ENCODE measurements at places on chromosomes 13 and 19.
A peak's percentile ranks its signal among the peaks of the same experiment; 100 is the strongest.

GRCh38 chr13:50140581-50141374 lies 125.5 kb downstream of the KCNRG start:
- no peak for DNase-seq

DNA sequence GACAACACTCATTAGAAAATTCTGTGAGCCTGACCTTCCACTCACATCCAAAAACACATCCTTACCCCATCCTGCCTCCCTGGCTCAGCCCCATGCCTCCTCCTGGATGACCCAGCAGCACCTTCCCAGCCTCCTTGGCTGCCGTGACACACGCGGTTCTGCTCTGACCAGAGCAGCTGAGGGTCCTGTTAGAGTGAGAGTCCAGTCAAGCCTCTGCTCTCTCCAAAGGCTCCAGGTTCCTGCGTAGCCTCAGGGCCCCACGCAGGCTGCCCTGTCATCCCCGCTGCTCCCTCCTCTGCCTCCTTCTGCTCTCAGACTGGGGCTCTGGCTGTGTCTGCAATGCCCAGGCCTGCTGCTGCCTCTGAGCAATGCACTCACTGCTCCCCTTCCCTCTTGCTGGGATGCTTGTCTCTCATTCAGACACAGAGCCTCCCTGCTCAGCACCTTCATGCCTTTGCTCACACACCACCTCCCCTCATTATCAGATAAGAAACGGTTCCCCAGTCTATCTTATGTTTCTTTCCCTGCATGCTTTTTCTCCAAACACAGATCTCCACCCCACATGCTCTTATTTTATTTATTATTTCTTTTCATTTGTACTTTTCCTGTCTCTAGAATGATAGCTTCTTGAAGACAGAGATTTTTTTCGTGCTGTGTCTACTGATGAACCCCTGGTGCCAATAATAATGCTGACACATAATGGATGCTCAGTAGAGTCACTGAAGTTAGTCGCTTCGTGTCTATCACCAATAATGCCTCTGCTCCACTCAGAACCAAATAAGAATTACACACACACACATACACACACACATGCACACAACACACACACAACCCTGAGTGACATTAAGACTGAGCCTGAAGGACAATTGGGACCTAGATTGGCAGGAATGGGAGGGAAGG lies 10.2 kb upstream of the SIGLEC6 start:
- no peak for DNase-seq

DNA sequence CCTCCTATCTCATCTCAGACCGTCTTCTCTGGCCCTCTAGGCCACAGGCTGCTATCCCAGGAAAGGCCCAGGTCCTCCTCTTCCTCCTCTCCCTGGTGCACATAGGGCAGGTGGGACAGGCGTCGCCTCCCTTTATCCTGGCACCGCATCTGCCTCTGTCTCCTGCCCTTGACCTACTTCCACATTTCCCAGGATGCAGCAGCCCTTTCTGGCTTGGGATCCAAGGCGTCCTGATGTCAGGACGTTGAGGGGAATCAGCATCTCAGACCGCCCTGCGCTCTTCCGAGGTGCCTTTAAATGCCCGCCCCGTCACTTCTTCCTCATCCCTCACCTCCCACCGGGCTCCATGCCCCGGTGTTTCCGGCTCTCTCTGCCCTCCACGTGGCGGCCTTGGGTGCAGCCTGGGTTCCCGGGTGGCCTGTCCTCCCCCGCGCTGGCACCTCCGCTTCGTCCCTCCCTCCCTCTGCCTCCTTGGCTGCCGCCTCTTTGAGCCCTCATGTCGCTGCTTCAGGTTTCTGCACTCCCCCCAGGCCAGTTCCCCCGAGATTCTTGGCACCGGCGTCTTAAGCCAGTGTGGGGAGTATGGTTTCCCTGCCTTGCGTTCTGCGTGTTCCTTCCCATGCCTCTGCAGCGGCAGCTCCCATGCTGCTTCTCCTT lies 66.3 kb downstream of the KDM4B start:
- no peak for DNase-seq

GRCh38 chr19:19140476-19140875 lies 2.2 kb upstream of the TMEM161A start:
- no peak for DNase-seq

GRCh38 chr19:13262450-13262849 lies 112.2 kb downstream of the IER2 start:
- DNase-seq, result no peak

- no peak for DNase-seq
Measured at GRCh38 chr19:35908010-35908441, at the start of gene TYROBP. Gene TYROBP (minus strand): TSS chr19:35908295. CDS start chr19:35908228, 67 bp downstream.

GRCh38 chr13:83883061-83883523 lies 818 bp upstream of the SLITRK1 start:
- DNase-seq, result no peak

DNA sequence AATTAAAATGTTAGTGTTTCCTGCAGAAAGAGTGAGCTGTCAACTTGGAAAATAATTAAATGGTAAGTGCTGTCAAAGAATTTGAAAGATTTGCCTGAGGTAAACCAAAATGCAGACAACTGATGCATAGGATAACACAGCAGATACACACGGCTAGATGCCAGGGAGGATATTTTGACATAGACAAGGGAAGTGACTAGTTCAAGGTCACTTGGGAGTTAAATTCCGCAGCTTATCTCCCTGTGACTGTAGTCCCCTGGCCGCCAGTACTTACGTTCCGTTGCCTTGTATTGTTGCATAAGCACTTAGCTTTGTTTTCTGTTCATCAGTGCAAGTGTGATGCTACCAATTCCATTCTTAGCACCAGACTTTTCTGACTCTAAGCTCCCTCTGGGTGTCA lies 247.3 kb upstream of the MAB21L1 start:
- DNase-seq, result no peak

- no peak for DNase-seq
Measured at GRCh38 chr13:107977071-107977574, 238.2 kb downstream of the LIG4 start.

GRCh38 chr13:76808927-76809326 lies 77.3 kb downstream of the KCTD12 start:
- no peak for DNase-seq

- no peak for DNase-seq
Measured at GRCh38 chr19:5718579-5719273, 1.2 kb downstream of the LONP1 start.

- no peak for DNase-seq
Measured at GRCh38 chr13:92074658-92075057, 676.2 kb downstream of the GPC5 start.

- DNase-seq, result peak; percentile 66
Measured at GRCh38 chr19:39409208-39410016, 2.8 kb downstream of the ZFP36 start.

- no peak for DNase-seq
Measured at GRCh38 chr19:23699521-23699860, 12.5 kb upstream of the ZNF675 start.

Measured in stimulated activated CD4-positive, alpha-beta T cell treated with anti-CD3 and anti-CD28 coated beads, Interleukin-12 subunit alpha, Interleukin-12 subunit beta, amount 100 ng/mL, for 24 hours (primary cell).